ENCODE measurements at places on chromosomes 4 and X.

- DNase-seq: no peak
Observed at GRCh38 chr4:88674979-88675378, 22.6 kb downstream of the NAP1L5 start.

- DNase-seq: no peak
Observed at GRCh38 chrX:54444752-54445151, 4.5 kb downstream of the TSR2 start.

GRCh38 chr4:141391293-141391692 is 170.6 kb downstream of the ZNF330 start:
- DNase-seq: no peak

GRCh38 chr4:189912170-189912569 is 28.5 kb upstream of the FRG1 start:
- DNase-seq: no peak

GRCh38 chr4:90074322-90074886 is 52.8 kb upstream of the CCSER1 start:
- no peak for DNase-seq

Data from Ammon's horn (tissue), 1 donor.